ENCODE measurements at places on chromosomes 11 and 22. TPM values are rescaled to one million over a fixed set of nuclear protein-coding genes. Genes with fewer than 3 reads are reported as not detected.

DNA sequence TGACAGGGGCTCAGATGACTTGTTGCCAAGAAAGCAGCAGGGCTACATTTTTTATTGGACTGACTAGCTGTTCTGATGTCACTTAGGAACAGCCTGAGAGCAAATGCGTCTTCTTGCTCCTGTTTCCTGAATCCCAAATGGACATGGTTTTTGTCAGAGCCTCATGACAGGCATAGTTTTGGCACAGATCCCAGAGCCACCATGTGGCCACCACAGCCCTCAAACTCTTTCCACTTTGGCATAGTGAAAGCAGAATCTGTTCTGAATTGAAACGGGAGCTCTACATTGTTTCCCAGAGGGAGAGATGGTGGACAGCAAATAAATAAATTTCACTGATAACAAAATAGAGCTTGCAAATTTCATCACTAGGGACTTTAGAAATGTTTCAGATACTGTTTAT, 222.2 kb downstream of the C11orf87 start:
- H3K36me3 ChIP-seq = no peaks in the 10 kb centered on the region
- no peak for DNase-seq
- no peaks in the 10 kb centered on the region for H3K27me3 ChIP-seq
- no peak overlapping the region for H3K4me3 ChIP-seq
- H3K27ac ChIP-seq = no peak overlapping the region

DNA sequence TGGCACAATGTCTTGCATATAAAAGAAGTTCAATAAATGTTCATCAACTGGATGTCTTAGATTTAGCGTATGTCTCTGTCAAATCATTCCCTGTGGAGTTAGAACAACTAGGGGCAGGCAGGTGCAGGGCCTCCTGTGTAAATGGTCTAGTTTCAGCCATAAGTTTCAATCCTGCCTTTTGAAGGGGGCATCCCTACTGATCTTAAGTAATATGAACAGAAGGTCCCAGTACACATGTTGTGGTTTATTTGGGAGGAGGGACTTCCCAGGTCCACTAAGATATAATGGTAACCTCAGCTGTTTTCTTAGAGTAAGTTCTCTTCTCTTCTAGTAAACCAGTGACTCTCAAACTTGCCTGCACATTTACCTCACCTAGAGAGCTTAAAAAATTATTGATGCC, 19.8 kb downstream of the TTC12 start:
- H3K36me3 ChIP-seq = peaks cover 76% of the 10 kb centered on the region
- no peak for DNase-seq
- no peaks in the 10 kb centered on the region for H3K27me3 ChIP-seq
- no peak overlapping the region for H3K27ac ChIP-seq
- no peaks in the 10 kb centered on the region for H3K4me1 ChIP-seq
- H3K4me3 ChIP-seq = no peak overlapping the region

- H3K27ac ChIP-seq = no peak overlapping the region
- DNase-seq = no peak
- no peak overlapping the region for H3K4me3 ChIP-seq
- H3K27me3 ChIP-seq = no peaks in the 10 kb centered on the region
- peaks cover 11% of the 10 kb centered on the region for H3K4me1 ChIP-seq
Measured at GRCh38 chr11:123736769-123737168, 4.7 kb downstream of the ZNF202 start.

GRCh38 chr11:119378851-119379465, 2.5 kb downstream of the USP2 start:
- H3K4me1 ChIP-seq = peaks cover 27% of the 10 kb centered on the region
- no peak for DNase-seq
- no peak overlapping the region for H3K4me3 ChIP-seq
- no peak overlapping the region for H3K27ac ChIP-seq

GRCh38 chr11:12888525-12889158, 120.5 kb upstream of the RASSF10 start:
- H3K36me3 ChIP-seq = no peaks in the 10 kb centered on the region
- peaks cover 6% of the 10 kb centered on the region for H3K27me3 ChIP-seq
- H3K4me3 ChIP-seq = no peak overlapping the region
- no peaks in the 10 kb centered on the region for H3K4me1 ChIP-seq

GRCh38 chr11:3345736-3346135, 33.2 kb downstream of the ZNF195 start:
- H3K36me3 ChIP-seq = no peaks in the 10 kb centered on the region
- no peaks in the 10 kb centered on the region for H3K4me1 ChIP-seq
- no peaks in the 10 kb centered on the region for H3K27me3 ChIP-seq
- DNase-seq = no peak
- no peak overlapping the region for H3K27ac ChIP-seq
- H3K4me3 ChIP-seq = no peak overlapping the region

- H3K4me3 ChIP-seq = no peak overlapping the region
- no peaks in the 10 kb centered on the region for H3K36me3 ChIP-seq
- H3K27ac ChIP-seq = no peak overlapping the region
Measured at GRCh38 chr11:56885177-56885576, 103.5 kb upstream of the OR5AK2 start.

DNA sequence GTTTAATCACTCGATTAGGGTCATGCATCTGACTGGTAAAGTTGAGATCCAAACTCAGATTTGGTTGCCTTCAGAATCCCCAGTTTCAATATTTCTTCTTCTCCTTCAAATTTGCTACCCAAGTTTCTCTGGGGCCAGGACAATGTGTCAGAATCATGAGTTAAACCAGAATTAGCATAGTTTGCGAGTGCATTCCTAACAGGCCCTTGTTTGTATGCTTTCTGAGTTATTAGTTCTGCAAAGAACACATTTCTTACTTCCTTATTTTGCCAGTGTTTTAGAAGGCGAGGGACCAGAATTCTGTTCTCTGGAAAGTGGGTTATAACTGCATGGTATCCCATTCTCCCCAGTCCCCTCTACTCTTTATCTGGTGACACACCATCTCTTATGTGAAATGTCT, 112.0 kb downstream of the ARL14EP start:
- no peak overlapping the region for H3K4me3 ChIP-seq
- no peaks in the 10 kb centered on the region for H3K36me3 ChIP-seq
- no peaks in the 10 kb centered on the region for H3K4me1 ChIP-seq
- no peaks in the 10 kb centered on the region for H3K27me3 ChIP-seq

DNA sequence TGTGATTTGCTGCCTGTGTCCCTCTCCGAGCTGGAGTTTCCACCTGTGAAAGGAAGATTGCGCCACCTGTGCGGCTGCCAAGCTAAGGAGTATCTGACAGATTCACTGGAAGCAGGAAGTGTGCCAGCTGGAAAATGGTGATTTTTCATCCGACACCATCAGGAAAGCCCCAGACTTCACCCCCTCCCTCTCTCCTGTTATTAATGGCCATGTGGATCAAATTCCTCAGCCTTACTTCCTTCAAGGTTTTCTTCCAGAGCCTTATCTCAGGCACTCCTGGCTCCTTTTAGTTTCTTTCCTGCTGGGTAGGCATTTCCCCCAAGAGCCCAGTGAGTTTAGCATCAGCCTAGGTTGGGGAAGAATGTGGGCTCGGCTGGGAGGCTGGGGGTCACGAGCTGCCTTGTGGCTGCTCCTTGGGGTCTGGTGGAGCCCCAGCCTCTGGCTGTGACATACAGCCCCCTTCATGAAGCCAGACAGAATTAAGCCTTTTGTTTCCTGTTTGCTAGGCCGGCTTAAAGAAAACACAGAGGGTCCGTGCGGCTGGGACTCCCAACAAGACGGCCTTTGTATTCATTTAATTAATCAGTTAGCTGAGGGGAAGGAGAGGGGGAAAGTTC, 37.1 kb downstream of the PKNOX2 start:
- DNase-seq = no peak
- H3K4me3 ChIP-seq = no peak overlapping the region
- no peak overlapping the region for H3K27ac ChIP-seq
- no peaks in the 10 kb centered on the region for H3K4me1 ChIP-seq
- no peaks in the 10 kb centered on the region for H3K36me3 ChIP-seq

Gene PPP1CA
- 42.0 TPM for total RNA-seq

Gene SLC25A22
- 9.1 TPM for total RNA-seq

Gene OR8D4
- total RNA-seq = not detected

Gene RAG2
- total RNA-seq = not detected

Gene MMP27
- total RNA-seq = not detected

Gene UBQLN3
- 0.08 TPM for total RNA-seq
